ENCODE measurements at places on chromosomes 5 and 9.

GRCh38 chr5:14109041-14109747 is 33.9 kb upstream of the TRIO start:
- no peak for DNase-seq

DNA sequence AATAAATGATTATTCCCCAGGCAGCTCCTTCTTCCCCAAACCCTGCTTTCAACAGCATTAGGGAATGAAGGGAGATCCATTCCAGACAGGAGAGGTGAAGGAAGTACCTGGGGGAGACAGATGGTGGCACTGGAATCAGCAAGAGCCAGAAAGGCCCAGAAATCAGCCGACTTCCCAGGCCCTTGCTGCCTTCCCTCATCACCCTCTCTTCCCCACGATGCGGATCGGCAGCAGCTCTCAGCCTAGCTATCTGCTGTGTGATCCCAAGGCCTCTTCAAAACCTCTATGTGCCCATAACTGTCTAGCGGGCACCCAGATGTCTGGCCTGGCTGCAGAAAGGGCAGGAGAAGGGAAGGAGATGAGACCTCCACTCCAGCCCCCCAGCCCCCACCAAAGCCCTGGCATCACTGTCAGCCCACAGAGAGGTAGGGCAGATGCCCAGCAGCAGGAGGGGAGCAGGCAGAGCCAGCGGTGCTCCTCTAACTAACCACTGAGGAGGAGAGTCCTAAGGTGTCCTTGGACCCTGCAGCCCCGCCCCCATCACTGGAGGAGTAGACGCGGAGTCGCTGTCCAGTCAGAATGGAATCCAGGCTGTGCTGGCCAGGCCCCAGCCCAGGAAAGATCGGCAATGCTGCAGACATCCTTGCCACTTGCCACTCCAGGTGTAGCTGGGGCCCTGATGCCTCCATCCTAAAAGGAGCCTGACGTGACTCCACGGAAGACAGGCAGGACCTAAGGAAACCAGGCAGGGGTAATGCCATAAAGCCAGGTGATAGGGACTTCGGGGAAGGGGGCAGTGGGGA is 12.7 kb downstream of the CNTFR start:
- no peak for DNase-seq

DNA sequence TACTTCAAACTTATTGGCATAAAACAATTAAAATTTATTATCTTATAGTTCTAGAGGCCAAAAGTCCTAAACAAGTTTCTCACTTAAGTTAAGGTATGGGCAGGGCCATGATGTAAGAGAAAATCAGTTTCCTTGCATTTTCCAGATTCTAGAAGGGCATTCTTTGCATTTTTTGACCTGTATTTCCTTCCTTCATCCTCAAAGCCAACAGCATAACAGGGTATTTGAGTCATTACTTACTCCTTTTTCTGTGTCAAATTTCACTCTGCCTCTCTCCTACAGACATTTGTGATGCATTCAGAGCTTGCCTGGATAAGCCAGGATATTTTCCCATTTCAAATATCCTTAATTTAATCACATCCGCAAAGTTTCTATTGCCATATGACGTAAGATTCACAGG is 1499.0 kb downstream of the EFNA5 start:
- DNase-seq, result no peak

GRCh38 chr9:79592726-79593493 is 21.1 kb downstream of the TLE4 start:
- no peak for DNase-seq

- no peak for DNase-seq
These were observed 448 bp downstream of the RELL2 start for GRCh38 chr5:141637123-141637766.

GRCh38 chr5:171129308-171129707 is 179.7 kb upstream of the TLX3 start:
- DNase-seq, result no peak

DNA sequence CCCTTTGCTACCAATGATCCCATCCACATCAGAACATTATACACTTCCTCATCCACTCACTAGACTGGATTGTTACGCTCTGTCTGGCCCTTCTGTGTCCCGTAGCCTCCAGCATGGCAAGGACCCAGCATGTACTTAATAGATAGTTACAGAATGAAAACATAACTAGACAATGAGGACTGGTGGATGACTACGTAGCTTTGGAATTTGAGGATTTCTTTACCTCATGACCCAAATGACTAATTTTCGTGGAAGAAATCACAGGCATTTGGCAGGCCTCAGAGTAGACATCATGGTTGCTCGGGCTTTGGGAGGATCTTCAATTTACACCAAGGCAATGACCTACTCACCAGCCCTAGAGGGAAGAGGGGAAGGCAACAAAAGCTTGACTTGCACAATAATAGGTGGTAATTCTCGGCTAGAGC is 299.8 kb downstream of the TLE1 start:
- DNase-seq, result no peak

DNA sequence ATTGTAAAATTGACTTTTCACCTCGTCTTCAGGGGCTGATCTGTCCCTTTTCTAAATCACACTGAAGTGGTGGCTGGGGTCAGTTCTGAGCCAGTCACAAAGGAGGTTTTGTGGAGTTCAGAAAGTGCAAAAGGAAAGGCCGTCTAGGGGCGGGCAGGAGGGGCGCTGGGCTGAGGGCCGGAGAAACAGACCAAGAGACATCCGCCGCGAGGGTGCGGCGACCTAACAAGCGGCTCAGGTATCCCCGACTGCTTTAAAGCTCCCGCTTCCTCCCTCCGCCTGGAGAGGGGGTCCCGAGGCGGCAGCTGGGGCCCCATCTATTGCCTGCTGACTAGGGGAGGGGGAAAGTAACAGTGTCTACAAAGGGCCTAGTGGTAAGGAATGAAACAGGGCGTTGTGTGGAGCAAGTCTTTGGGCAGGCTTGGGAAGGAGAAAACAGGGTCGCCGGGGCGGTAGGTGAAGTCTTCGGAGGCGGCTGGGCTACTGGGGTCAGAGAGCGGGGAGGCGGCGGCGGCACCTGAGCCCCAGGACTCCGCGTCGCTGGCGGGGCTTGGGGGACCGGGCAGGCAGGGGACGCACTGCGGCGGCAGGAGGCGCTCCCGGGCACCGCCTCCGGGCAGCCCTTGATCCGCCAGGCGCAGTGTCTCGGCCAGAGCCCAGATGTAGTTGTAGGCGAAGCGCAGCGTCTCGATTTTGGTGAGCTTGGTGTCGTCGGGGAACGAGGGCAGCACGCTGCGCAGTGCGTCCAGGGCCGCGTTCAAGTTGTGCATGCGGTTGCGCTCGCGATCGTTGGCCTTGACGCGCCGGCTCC is 950 bp downstream of the NEUROG1 start:
- DNase-seq, result no peak

DNA sequence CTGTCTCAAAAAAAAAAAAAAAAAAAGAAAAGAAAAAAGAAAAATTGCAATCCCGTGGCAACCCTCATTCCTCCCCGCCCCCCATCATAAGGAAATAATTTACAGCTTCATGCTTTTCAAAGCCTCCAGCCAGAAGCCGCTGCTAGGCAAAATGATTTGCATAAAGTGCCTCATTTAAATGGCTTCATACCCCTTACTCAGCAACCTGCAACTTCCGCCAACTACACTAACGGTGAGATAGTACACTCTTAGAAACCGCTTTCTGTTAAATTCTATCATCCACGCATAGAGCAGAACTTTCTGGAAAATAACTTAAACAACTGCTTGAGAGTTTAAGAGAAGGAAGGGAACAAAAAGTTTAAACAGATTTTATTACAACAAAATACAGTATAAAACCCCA is 17.8 kb downstream of the SERINC5 start:
- no peak for DNase-seq

- no peak for DNase-seq
These were observed 1.8 kb upstream of the KLF4 start for GRCh38 chr9:107491081-107492053.

DNA sequence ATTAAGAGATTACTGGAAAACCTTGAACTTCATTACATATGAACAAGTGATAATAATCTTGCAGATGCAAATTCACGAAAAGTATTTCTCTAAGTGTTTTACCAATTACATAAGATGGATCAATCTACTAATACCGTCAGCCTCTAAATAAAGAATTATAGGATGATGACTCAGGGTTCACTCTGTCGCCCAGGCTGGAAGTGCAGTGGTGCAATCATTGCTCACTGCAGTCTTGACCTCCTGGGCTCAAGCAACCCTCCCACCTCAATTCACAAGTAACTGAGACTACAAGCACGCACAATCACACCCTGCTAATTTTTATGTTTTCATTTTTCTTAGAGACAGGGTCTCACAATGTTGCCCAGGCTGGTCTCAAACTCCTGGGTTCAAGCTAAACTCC is 56.1 kb downstream of the CHD1 start:
- no peak for DNase-seq

DNA sequence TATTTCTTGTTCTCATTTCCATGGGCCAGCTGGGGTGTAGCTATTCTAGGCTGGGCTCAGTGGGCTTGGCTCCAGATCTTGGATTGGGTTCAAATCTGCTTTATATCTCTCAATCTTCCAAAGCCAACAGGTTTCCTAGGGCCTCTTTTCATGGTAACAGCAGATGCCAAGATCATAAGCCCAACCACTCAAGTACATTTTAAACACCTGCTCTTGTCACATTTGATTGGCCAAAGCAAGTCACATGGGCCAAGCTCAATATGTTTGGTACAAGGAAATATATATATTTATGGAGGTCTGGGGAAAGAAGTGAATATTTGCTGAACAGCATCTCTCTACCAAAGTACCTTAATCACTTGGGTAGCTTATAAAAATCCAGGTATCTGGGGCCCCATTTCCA is 49.5 kb downstream of the MRRF start:
- DNase-seq, result no peak

DNA sequence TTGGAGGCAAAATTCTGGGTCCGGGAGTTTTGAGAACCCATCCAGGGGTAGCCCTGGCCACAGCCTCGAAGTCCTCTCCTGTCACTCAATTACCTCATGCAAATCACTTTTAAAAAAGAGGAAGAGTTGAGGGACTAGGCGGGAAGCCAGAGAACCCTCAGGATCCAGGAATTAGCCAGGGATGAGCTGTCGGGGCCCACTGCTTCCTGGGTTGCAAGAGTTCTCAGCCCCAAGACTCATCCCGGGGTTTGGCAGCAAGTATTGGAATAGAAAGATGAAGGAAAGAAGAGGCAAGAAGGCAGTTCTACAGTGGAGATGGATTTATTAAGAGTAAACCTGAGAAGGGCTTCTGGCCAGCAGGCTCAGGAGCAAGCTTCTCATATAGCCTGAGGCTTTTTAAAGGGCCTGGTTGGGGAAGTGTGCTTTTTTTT is 25.6 kb downstream of the C9orf50 start:
- no peak for DNase-seq

GRCh38 chr5:31214229-31214628 is 20.7 kb downstream of the CDH6 start:
- DNase-seq, result no peak

- no peak for DNase-seq
These were observed 38.5 kb upstream of the NR4A3 start for GRCh38 chr9:99782962-99783718.

Data from stimulated activated CD4-positive, alpha-beta T cell treated with anti-CD3 and anti-CD28 coated beads, Interleukin-1b, Interleukin-23, amount 100 ng/mL, for 1 hour (primary cell).